T1000 (cell line): ENCODE measurements at places on chromosomes 5 and 9.

DNA sequence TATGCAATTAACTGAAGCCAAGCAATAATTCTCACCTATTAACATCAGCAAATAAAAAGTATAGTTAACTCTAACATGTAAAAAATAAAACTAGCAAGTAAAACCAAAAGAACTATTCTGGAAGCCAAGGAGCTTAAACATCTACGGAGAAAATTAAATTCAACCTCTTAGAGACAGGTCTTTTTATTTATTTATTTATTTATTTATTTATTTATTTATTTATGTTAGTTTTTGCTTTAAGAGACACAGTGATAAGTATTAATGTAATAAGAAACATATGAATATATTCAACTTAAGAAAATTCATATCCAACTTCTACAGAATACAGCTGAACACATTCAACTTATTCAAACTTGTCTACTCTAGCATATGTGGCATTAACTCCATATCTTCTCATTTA is 472.1 kb upstream of the IZUMO3 start:
- no peak for DNase-seq

GRCh38 chr5:119411361-119412278 is 40.7 kb upstream of the HSD17B4 start:
- DNase-seq = peak; percentile 48

- DNase-seq = no peak
Observed at GRCh38 chr5:9733486-9733885, 103.3 kb upstream of the TAS2R1 start.

DNA sequence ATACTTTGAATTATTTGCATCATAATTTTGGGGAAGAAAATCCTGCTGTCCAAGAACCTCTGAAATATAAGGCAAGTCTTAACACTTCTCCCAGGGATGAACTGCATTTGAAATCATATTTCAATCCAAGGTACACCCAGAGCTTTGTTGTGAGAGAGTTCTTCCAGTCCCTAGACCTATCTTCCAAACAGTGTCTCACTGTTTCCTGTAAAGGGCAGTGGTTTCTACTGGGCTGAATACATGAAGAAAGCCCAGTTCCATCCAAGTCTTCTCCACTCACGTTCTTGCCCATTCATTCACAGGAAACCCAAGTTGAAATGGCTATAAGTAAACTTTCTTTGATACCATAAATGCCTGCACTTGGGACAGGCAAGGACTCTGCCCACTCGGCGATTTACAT is 108.3 kb upstream of the LHFPL2 start:
- no peak for DNase-seq
